Activated T-cell treated with anti-CD3 and anti-CD28 coated beads for 24 hours (primary cell): ENCODE measurements at places on chromosomes 5 and 9.

GRCh38 chr9:109453210-109453842 is 44.8 kb downstream of the PTPN3 start:
- DNase-seq, result no peak

DNA sequence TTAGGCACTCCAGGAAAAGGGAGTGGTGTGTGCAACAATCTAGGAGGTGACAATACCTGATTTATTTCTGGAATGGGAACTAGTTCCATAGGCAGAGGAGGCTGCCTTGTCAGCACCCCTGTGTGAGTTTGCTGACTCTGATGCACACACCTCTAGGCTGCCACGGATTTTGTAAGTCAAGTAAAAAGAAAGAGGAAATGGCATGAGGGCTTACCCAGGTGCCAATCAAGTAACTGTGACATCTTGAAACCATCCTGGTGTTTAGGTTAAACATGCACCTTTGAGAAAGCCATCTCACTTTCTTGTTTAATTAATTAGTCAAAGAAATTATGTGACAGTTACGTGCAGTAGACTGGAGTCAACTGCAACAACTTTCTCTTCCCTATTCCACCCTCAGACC is 32.3 kb upstream of the FAM81B start:
- DNase-seq, result no peak

DNA sequence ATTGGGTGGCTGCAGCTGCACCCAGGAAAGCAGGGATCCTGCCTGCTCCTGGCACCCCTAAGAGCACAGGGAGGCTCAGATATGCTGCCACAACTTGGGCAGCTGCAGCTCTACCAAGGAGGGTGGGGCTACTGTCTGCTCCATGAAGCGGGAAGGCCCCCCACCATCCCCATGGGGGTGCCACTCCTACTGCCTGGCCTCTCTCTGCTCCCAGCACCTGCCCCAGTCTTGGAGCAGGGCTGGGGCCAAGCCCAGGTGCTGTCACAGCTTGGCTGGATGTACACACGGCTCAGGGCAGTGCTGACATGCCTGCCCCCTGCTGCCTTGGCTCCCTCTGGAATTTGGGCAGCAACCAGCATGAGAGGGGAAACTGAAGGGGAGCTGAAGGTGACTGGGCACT is 214.7 kb upstream of the PLPPR1 start:
- DNase-seq, result no peak

- no peak for DNase-seq
Observed at GRCh38 chr5:119166026-119166425, 95.1 kb downstream of the DMXL1 start.

GRCh38 chr9:6029604-6030274 is 14.3 kb upstream of the RANBP6 start:
- no peak for DNase-seq

- DNase-seq, result no peak
Observed at GRCh38 chr5:29822521-29822920, 1371.0 kb upstream of the CDH6 start.

GRCh38 chr5:168198359-168198758 is 93.1 kb upstream of the WWC1 start:
- DNase-seq, result no peak

- no peak for DNase-seq
Observed at GRCh38 chr9:6667633-6668280, 22.2 kb upstream of the GLDC start.

GRCh38 chr5:34648840-34649158 is 7.3 kb upstream of the RAI14 start:
- DNase-seq, result no peak

DNA sequence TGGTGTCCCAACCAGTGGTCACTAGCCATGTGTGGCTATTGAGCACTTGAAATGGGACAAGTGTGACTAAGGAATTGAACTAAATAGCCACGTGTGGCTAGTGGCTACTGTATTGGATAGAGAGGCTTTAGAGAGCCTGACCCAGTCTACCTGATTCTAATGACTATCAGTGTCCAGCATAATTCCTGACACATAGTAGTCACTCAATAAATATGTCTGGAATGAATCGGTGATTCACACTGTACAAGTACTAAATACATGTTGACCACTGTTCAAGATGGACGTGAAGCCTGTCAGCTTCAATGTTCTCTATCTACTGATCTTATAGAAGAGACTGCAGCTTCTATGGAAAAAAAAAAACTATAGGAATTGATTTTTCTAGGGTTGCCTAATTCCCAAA is 57.7 kb upstream of the MAST4 start:
- DNase-seq, result no peak

GRCh38 chr9:115413766-115414382 is 295.9 kb upstream of the TNC start:
- no peak for DNase-seq

DNA sequence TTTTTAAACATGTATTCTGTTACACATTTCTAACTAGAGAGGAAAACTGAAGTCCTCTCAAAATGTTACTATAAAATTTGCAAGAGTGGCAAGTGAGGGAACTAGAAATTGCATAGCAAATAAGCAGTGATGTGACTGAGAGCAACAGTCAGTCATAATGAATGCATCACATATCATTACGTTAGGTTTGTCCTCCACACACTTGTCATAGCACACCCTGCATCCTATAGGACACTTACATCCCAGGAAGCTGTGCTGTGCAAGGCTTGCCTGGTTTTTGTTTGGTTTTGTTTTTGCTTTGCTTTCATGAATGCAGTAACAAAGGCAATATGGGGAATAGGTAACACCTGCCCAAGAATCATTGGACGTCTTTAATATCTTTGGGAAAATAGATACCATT is 10.8 kb downstream of the NFIB start:
- DNase-seq, result no peak

- no peak for DNase-seq
Observed at GRCh38 chr9:128733256-128733655, 9.3 kb upstream of the ZDHHC12 start.

GRCh38 chr5:55226934-55227663 is at the start of gene MCIDAS:
Gene MCIDAS (minus strand): TSS chr5:55227315. CDS start chr5:55227138, 177 bp downstream.
- DNase-seq, result peak; percentile 53
